ENCODE measurements at places on chromosomes 7 and 10.

GRCh38 chr10:43059336-43059720, 17.5 kb upstream of the RET start:
- DNase-seq: no peak

DNA sequence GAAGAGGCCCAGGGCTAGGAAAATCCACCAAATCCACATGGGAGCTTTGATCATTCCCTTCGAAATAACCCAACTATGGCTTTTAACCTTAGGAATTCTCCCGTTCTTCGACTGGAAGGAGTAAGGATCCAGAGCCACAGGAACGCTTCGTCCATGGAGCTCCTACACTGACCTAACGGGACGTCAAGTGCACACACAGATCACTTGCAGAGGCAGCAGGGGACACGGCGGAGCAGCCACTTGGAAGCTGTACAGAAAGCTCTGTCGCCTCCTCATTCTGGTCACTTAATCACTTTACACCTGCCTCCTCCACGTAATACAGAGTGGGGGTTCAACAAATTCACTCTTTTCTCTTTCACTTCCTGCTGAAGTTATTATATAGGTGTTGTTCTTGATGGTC, 43.9 kb downstream of the RSU1 start:
- no peak for DNase-seq

DNA sequence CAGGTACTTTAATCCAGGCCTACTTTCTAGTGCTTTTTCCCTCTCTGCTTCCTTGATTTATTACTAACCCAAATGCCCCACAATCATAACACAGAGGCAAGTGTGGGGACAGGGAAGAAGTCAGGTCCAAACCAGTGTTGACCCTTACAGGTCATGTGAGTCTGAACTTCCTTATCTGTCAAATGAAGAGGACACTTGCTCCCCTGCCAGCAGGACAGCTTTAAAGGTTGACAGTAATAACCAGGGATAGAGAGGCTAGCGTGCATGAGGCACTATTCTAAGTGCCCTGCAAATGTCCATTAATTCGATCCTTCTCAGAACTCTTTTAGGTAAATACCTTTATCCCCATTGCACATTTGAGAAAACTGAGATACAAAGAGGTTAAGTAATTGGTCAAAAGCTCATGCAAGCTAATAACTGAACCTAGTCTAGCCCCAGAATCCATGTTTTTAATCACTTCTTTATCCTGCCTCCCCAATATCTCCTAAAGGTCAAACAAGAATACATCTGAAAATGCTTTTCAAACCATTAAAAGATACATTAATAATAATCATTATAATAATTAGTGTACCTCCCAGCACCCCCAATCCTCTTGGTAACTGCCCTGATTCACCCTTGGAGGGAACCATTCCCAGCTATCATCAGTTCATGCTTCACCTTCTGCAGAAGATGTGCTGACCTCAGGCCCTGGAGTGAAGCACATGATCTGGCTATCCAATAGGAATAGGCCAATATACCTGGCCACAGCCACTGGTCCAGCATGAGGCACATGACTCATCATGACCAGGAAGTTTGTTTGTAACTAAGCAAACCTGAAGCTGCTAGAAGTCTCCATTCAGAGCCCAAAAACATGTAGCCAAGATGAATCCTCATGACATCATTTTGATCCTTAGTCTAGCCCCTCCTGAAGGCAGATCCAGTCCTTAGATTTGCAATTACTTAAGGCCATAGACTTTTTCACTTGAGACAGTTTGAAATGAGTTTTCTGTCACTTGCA, 40.7 kb downstream of the SGMS1 start:
- DNase-seq: no peak

DNA sequence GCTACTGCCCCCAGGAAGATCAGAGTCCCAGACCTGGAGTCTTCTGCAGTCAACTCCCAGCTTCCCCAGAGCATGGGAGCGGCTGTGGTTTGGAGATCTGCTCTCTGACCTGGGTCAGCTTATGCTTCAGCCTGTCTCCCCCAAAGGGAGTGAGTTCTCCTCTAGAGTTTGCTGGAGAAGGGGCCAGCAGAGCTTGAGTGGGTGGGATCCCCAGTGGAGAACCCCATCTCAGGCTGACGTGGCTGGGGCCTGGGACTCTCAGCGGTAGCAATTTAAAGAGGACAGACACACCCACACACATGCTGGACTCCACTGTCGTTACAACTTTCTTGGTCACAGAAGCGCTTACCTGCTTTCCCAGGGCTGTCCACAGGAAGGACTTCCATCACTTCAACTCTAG, 6.3 kb downstream of the UNC5B start:
- no peak for DNase-seq

DNA sequence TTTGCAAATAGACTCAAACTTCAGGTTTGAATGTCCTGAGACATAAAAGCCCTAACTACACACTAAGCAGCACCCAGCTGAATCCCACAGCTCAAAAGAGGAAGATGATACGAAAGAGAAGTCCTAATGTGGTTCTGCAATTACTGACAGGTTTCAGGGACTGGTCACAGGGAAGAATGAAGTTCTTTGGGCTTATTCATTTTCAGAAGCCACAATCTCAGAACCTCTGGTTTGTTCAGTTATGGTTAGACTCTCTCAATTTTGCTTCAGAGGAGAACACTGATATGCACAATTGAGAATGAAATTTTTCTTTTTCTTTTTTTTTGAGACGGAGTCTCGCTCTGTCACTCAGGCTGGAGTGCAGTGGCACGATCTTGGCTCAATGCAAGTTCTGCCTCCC, 94.6 kb upstream of the FAM180A start:
- no peak for DNase-seq

- no peak for DNase-seq
Observed at GRCh38 chr7:138257459-138258196, 181.4 kb downstream of the AKR1D1 start.

DNA sequence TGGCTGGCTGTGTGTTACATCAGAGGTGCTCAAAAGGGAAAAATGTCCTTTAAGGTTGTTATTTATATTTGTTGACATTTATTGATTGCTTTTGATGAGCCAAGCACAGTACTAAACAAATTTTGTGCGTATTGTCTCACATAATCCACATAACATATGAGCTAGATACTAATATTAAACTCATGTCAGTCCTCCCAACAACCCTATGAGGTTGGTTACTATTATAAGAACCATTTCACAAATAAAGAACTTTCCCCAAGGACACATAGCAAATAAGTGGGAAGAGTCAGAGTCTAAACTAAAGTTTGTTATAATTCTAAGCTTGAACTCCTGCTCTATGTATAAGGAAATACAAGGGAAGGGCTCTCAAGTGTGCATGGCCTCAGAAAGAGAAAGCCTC, 35.6 kb upstream of the OTUD1 start:
- DNase-seq: no peak

DNA sequence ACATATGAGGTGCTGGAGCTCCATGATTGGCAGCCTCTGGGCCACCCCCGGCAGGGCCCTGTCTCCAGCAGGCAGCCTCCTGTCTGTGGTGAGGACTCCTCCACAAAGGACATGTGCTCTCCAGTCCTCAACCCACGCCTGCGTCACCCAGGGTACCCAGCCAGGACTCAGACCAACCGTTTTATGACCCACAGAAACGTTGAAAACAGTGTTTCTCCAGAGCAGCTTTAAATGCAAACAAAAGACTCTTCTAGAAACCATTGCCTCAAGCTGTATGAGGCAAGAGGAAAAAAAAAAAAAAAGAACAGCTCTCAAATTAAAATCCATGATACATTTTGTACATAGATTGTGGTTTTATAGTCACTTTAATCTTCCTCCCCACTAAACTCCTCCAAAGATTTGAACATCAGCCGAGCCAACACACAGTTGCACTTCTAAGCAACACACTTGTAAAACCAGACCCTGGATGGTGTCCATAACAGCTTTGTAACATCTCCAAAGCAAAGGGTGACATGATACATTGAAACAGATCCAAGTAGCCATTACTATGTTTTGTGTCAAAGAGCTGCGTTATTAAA, 175.0 kb upstream of the LYZL2 start:
- DNase-seq: no peak

DNA sequence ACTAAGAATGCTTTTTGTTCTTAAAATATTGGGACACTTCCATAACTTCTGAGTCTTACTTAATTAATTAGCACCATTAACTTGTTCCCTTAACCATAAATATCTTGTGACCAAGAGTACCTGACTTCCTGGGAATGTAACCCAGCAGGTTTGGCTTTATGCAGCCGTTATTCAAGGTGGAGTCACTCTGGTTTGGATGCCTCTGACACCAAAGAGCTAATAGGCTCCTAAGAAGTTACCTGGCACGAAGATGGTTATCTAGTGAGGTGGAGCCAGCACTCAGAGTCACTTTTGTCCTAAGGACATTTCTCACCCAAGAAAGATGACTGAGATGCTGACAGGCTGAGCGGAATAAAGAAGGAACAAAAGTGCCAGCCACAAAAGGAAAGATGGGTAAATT, 172.3 kb downstream of the C1GALT1 start:
- DNase-seq: no peak

- DNase-seq: no peak
Observed at GRCh38 chr10:898141-898540, 33.4 kb downstream of the LARP4B start.

GRCh38 chr7:37942934-37943610, 22.6 kb downstream of the EPDR1 start:
- DNase-seq: no peak

DNA sequence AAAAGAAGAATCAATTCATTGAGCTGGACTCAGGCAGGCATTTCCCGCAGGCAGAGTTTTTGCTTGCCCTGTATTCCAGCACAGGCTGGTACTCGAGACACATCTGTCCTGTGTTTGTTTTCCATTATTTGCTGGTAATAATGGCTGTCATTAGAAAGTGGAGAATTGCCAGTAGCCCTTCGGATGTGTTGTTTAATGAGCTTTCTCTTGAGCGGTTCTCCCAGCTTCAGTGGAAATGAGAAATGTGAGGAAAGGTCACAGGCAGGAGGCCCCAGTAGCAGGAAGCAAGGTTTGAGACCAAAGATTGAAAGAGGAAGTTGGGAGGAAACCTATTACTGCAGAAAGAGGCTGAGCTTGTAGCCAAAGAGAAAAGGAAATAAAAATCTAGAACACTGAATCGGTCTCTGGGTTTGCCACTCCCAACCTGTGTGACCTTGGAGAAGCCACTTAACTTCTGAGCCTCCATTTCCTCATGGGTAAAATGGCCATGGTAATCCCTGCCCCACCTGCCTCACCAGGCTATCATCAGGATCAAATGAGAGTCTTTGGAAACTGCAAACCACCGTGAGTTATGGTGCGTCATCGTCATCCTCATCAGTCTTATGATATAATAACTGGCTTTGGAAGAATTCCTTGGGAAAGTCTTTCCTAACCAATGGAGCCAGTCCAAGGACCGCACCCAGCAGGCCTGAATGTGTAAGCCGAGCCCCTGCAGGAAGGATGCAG, 67.7 kb downstream of the TACR2 start:
- DNase-seq: no peak

DNA sequence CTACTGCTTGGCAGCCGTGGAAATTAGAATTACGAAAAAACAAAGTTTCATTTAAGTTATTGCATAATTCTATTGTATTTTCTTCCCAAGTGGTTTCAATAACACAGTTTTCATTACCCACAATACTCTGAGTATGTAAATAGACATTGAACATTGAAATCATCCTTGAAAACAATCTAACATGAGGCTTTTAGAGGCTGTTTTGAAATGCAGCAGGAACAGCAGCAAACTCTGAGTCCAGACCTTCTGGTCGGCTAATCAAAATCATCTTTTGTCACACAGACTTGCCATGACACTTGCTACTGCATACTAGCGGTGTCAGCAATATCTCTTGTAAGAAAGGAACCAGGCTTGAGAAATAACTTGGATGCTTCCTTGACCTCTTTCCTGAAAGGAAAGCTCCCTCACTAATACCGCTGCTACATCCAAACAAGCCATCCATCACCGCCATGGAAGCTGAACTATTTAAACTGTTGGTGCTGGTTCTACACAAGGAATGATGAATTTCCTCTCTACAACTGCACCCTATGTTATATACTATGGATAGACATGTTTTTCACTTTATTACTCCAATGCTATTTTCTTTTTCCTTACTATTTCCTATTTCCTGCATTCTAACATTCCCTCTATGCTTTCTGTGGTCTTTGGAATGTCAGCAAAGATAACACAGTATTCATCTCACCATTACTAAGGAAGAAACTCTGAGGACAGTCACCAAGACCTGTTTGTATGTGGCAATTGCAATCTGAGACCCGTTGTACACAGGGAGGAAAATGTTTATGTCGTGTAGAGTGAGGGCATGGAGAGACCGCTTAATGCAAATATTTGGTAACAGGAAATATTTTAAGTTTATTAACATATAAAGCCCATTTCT, 130.8 kb downstream of the ITGA8 start:
- DNase-seq: no peak

GRCh38 chr10:96626795-96627194, 40.0 kb upstream of the TM9SF3 start:
- no peak for DNase-seq

DNA sequence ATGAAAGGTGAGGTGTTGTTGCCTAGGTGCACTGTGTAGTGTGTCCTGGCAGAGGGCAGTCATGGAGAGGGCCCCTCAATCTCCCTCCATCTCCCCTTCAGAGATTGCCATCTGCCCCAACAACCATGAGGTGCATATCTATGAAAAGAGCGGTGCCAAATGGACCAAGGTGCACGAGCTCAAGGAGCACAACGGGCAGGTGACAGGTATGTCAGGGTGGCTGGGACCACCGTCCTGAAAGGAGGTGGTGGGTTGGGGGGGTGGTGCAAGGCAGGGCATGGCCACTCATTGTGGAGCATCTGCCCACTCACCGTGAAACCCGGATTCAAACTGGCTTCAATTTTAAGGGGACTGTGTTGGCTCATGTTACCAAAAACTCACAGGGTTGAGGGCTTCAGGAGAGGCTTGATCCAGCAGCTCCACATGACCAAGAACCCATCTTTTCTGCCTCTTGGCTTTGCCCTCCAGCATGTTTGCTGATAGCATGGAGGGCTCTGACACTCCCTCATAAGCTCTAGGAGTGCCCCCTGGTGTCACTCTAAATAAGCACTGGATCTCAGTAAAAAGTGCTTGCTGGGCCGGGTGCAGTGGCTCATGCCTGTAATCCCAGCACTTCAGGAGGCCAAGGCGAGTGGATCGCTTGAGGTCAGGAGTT, 12.2 kb downstream of the ARPC1B start:
- DNase-seq: peak; percentile 28

GRCh38 chr7:138745189-138745588, 44.0 kb upstream of the SVOPL start:
- no peak for DNase-seq

DNA sequence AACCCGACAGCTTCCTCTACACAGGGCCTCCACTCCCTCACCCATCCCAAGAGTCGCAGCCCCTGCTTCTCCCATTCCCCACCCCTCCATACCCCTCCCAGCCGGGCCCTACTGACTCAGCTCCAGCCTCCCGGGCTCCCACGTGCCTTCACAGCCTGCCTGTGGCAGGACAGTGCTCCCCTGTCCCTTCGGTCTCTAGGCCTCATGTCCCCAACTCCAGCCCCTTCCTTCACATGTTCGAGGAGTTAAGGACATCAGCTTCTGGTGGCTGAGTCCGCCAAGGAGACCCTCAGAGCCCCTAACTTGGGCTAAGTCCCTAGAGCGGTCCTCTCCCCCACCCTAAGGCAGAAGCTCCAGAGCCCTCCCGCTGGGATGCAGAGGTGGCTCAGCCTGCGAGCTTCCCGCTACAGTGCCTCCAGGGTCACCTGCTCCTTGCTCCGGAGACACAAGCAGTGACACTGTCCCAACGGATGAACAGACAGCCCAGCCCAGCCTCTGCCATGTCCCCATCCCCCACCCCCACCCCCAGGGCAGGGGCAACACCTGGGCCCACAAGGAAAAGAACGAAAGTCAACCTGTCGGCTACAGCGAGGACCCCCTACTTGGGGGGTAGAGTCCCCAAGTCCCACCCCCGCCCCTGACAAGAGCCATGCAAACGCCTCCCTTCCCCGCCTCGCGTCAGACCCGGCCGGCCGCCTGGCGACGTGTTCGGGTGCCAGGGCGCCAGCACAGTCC, 716 bp downstream of the SMARCD3 start:
- DNase-seq: no peak
